ENCODE measurements at places on chromosomes 6 and 20. TPM values are rescaled to one million over a fixed set of nuclear protein-coding genes. Genes with fewer than 3 reads are reported as not detected.

NKAIN2 gene
- 133 TPM for total RNA-seq

CFAP206 gene
- total RNA-seq, result 3.1 TPM

TPD52L2 gene
- total RNA-seq, result 32.6 TPM

GLP1R gene
- not detected for total RNA-seq

SLC22A2 gene
- not detected for total RNA-seq

OPN5 gene
- total RNA-seq, result not detected

STMND1 gene
- not detected for total RNA-seq

TUBB gene
- 1,375 TPM for total RNA-seq

KCNK17 gene
- total RNA-seq, result not detected

KAT14 gene
- total RNA-seq, result 32.2 TPM

TP53TG5 gene
- 1.9 TPM for total RNA-seq

MEP1A gene
- not detected for total RNA-seq

CALHM4 gene
- total RNA-seq, result not detected

IP6K3 gene
- not detected for total RNA-seq

C6orf15 gene
- total RNA-seq, result not detected

ELOVL4 gene
- total RNA-seq, result 29.1 TPM

C6orf141 gene
- 1.3 TPM for total RNA-seq

TRIM31 gene
- total RNA-seq, result not detected

PAX1 gene
- not detected for total RNA-seq

GATA5 gene
- total RNA-seq, result not detected

PDE10A gene
- total RNA-seq, result 92.0 TPM
